ENCODE measurements at places on chromosomes 6 and 20. TPM values are rescaled to one million over a fixed set of nuclear protein-coding genes. Genes with fewer than 3 reads are reported as not detected.

- no peak overlapping the region for H3K27ac ChIP-seq
- H3K4me1 ChIP-seq, result no peaks in the 10 kb centered on the region
- no peaks in the 10 kb centered on the region for H3K27me3 ChIP-seq
- no peak for DNase-seq
Measured at GRCh38 chr6:138219398-138219797, 1.1 kb upstream of the PBOV1 start.

- DNase-seq, result no peak
- H3K4me3 ChIP-seq, result no peak overlapping the region
- no peaks in the 10 kb centered on the region for H3K27me3 ChIP-seq
- H3K36me3 ChIP-seq, result no peaks in the 10 kb centered on the region
- H3K27ac ChIP-seq, result no peak overlapping the region
Measured at GRCh38 chr6:18585032-18585573, 198.0 kb downstream of the RNF144B start.

DNA sequence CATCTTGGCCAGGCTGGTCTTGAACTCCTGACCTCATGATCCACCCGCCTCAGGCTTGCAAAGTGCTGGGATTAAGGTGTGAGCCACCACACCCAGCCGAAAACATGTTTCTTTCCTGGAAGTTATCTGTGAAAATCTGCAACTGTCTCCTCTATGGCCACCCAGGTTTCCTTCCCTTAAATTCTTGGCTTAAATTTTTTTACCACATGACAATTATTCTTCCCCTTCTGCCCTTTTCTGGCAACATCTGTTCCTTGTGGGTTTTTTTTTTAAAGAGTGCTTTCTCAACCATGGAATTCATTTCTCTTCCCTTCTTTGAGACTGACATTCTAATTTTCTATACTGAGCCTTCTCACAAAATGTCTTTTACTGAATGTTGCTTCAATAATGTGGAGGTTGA is 59.6 kb downstream of the DOK5 start:
- no peak overlapping the region for H3K4me3 ChIP-seq
- no peaks in the 10 kb centered on the region for H3K36me3 ChIP-seq
- DNase-seq, result no peak
- no peak overlapping the region for H3K27ac ChIP-seq

GRCh38 chr6:157094038-157094437 is 229.3 kb downstream of the TMEM242 start:
- H3K27ac ChIP-seq, result no peak overlapping the region
- no peaks in the 10 kb centered on the region for H3K4me1 ChIP-seq
- H3K27me3 ChIP-seq, result no peaks in the 10 kb centered on the region

DNA sequence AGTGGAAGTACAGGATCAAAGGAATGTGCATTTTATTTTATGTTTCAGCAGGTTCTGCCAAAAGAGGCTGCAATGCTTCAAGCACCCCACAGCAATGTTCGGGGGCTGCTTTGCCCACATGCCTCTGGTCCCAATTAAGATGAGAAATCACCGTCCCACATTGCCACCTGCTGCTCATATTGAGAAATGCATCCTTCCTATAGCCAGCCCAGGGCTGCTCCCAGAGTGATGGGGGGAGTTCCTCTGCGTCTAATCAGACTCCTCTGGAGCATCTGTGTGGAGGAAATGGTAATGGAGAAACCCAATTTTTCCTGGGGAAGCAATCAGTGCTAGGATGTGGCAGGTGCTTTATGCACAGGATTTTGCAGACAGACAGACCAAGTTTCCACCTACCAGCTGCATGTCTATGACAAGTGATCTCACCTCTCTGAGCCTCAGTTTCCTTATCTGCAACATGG is 33.7 kb downstream of the PTGIS start:
- peaks cover 7% of the 10 kb centered on the region for H3K36me3 ChIP-seq
- H3K4me3 ChIP-seq, result no peak overlapping the region
- peaks cover under 1% of the 10 kb centered on the region for H3K4me1 ChIP-seq
- no peak overlapping the region for H3K27ac ChIP-seq
- no peak for DNase-seq

Gene PPP1R16B
- total RNA-seq, result 13.4 TPM

Gene FAM162B
- 3.2 TPM for total RNA-seq

Gene XKR7
- not detected for total RNA-seq

Gene SLC26A8
- 0.26 TPM for total RNA-seq

Measured in aorta (tissue), 5 donors.